ENCODE measurements at places on chromosomes 4 and X.

DNA sequence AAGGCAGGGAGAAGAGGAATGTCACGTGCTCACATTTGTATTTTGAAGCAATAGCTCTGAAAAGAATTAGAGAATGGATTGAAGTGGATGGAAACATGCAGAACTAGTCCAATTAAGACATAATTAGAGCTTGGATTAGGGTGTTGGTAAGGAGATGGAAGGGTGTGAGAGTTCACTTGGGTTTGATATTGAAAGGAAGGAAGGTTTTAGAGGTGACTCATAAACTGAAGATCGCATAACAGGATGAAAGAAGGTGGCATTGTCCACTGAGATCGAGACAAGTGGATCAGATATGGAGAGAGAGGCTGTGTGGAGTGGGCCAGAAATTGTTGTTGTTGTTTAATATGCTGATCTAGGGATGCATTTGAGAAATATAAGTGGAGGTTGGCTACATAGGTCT lies 244.0 kb upstream of the SMIM31 start:
- no peak for DNase-seq

DNA sequence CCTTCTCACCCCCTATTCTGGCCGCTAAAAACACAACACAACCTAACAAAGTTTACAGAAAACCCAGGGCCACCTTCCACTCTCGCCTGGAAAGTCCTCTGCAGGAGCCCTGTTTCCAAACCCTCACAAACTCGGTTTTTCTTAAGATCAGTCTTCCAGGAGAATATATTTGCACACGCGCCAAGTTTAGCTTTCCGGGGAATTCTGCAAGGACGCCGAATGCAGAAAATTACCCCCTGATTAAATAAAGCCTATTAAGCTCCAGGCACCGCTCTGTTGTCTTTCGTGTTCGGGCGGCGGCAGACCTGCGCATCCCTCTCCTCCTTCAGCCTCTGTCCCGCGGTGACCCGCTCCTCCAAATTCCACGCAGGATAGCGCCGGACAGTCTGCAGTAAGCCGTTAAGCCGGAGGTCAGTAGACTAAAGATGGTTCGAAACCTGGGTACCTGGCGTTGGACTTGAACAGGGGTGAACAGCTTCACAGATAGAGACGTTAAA lies 5.0 kb downstream of the MSX1 start:
- no peak for DNase-seq

GRCh38 chr4:119035951-119036737 lies 99.5 kb upstream of the MYOZ2 start:
- DNase-seq: peak; percentile 81

DNA sequence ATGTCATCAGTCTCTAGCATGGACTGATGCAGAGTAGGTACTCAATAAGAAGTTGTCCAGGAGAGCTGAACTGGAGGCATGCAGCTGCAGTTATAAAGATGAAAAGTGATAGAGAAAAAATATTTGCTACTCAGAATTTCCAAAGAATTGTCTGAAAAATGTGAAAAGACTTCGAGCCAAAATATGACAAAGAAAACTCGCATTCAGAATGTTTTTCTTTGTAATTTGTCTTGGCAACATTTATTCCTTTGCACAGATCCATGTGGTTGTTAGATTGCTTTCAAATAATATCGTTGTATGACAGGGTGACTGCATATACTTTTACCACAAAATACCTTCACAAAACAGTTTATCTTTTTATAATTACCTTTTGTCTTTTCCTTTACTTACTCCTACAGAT lies 128.0 kb upstream of the SLC4A4 start:
- peak; percentile 64 for DNase-seq

DNA sequence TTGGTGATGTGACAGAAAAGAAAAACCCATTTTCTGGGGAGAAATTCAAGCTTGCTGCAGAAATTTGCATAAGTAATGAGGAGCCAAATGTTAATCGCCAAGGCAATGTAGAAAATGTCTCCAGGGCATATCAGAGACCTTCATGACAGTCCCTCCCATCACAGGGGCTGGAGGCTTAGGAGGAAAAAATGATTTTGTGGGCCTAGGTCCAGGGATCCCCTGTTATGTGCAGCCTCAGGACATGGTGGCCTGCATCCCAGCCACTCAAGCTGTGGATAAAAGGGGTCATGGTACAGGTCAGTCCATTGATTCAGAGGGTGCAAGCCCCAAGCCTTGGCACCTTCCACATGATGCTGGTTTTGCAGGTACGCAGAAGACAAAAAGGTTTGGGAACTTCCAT lies 90.7 kb downstream of the TGIF2LX start:
- no peak for DNase-seq

DNA sequence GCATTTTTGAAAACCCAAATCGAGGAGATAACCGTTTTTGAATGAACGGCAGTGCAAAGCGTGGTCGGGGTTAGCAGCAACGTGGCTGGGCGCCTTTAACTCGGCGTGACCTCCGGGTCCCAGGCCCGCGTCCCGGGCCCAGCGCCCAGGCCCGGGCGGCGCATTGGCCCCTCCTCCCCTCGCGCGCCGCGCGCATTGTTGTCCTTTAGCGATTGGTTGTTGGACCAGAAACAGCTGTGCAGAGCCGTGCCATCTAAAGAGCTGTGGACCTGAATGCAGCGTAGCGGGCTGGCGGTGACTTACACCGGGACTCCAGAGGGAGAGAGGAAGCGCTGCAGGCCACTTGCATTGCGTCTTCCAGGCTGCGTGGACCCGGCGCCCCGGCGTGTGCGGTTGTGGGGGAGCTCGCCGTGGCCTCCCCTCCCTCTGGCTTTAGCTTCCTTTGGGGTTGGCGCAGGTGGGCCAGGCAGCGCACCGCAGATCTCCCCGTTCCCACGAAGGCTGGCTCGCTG lies at the start of gene STOX2:
Gene STOX2 (plus strand): TSS at position 227 of the 512 bp plus-strand sequence. CDS start 1,484 bp downstream, outside the sequence.
- peak; percentile 57 for DNase-seq

GRCh38 chr4:74632634-74633033 lies 161.7 kb downstream of the BTC start:
- DNase-seq: peak; percentile 54

GRCh38 chr4:146916479-146917076 lies 29.1 kb downstream of the TTC29 start:
- DNase-seq: peak; percentile 30

- no peak for DNase-seq
Measured at GRCh38 chrX:120000490-120001246, 57.1 kb upstream of the NKAP start.

DNA sequence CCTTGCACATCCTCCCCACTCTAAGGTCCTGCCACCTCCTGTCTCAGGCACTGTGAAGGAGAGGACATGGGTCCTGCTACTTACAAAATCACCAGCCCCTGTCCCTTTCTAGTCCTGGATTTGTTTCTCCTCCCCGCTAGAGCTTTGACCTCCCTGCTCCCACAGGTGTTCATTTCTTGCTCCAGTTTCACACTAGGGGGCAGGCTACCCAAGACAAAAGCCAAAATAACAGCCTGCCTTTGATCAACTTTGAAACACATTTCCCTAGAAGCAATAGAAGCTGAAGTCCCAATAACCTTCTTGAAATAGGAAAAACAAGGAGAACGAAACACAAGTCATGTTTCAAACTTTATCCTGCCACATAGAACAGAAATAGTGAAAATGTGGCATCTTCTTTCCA lies 164.4 kb downstream of the QDPR start:
- DNase-seq: peak; percentile 20

GRCh38 chrX:79366873-79367749 lies at the start of gene ITM2A:
TSS of gene ITM2A (minus strand) at chrX:79367334. CDS start at chrX:79367215, 119 bp downstream.
- peak; percentile 1 for DNase-seq

GRCh38 chr4:2289955-2290333 lies 28.0 kb upstream of the MXD4 start:
- no peak for DNase-seq

GRCh38 chr4:111960241-111960667 lies 185.0 kb upstream of the FAM241A start:
- DNase-seq: peak; percentile 79

GRCh38 chrX:17086317-17086716 lies 139.9 kb downstream of the REPS2 start:
- DNase-seq: no peak

- no peak for DNase-seq
Measured at GRCh38 chr4:63814171-63814964, 594.9 kb downstream of the TECRL start.
